ENCODE measurements at places on chromosomes 5 and 9.

- DNase-seq = peak; percentile 67
These were observed 10.9 kb downstream of the FAT2 start for GRCh38 chr5:151580239-151580638.

- peak; percentile 92 for DNase-seq
These were observed 34.6 kb upstream of the CCL21 start for GRCh38 chr9:34744295-34745221.

DNA sequence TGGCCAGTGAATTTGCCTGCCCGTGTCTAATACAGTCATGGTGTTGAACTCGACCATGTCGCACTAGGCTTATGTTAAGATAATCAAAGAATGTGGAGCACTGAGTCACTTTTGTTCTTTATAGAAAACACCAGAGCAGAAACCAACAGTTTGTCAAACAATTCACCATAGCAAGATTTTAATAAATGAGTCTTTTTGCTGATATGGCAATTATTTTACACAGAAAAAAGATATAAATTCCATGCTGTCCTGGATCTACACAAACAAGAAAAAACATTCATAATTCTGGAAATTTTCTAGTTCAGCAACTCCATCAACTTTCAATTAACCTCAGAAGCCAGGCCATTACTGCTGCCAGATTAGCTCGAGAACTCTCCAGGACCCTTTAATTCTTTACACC, 208.9 kb downstream of the ZNF608 start:
- DNase-seq = no peak

DNA sequence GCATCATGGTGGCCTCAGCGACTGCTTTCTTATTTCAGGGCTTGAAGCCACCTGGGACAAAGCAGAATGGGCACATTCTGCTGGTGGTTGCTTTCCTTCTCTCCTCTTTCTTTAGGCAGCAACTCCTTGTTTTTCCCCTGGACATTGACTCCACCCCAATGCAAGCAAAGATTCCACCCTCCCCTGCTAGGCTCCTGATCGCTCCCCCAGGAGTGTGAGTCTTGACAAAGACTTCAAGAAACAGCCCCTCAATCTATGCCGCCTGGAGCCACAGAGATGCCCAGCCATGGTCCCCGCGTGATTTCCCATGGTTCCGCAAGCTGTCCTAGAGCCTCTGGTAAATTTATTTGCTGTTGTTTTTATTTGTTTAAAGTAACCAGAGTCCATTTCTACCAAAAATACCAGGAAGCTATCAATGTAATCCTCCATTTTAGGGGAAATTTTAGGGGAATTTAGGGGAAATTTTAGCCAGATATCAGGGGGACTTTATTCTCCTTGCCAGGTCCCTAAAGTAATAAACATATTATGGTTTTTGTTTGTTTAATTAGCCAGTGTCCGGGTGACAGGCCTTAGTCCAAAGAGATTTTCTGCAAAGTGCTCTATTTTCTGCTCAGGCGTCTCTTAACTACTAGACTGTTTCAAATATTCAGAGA, 2.3 kb downstream of the KCNMB1 start:
- DNase-seq = no peak

GRCh38 chr5:99239826-99240360, 311.1 kb upstream of the CHD1 start:
- no peak for DNase-seq

DNA sequence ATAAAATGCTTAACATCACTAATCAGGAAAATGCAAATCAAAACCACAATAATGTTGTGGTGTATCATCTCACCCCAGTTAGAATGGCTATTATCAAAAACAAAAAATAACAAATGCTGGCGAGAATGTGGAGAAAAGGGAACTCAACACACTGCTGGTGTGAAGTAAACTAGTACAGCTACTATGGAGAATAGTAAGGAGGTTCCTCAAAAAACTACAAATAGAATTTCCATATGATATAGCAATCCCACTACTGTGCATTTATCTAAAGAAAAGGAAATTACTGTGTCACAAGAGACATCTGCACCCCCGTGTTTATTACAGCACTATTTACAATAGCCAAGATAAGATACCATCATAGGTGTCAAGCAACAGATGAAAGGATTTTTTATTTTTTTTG, 214.5 kb upstream of the RASA1 start:
- no peak for DNase-seq

GRCh38 chr5:133969654-133970324, 1.4 kb upstream of the C5orf15 start:
- no peak for DNase-seq

GRCh38 chr9:116589392-116590354, 97.4 kb upstream of the TRIM32 start:
- DNase-seq = no peak

- DNase-seq = no peak
These were observed 367.5 kb upstream of the ADAMTS16 start for GRCh38 chr5:4772591-4772990.

- no peak for DNase-seq
These were observed 157.3 kb upstream of the EPB41L4A start for GRCh38 chr5:112576298-112576925.

DNA sequence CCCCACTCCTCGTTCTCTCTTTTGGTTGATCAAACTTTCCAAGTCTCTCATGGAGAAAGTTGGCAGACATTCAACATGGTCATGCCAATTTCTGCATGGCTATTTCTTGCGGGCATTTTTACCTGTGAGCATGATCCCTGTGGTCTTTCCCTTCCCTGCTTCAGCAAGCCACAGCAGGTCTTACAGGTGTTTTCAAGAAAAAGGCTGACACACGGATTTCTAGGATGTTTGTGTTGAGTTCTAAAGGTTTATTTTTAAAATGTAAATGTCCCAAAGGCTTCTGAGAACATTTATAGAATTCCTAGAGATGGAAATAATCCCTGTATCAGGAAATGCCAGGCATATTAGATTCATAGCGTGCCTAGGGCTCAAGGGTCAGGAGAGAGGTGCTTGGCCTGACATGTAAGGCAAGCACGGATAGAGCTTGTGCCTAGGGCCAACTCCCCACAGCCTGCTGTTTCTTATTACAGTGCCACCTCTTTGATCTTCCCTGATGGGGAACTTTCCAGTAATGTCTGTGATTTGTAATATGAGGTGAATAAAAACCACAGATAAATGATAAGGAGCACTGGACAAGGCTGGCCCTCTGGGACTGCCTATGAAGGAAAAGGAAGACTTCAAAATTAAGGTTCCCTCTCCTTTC, 79.8 kb downstream of the MUSK start:
- DNase-seq = no peak

- peak; percentile 87 for DNase-seq
These were observed 108.4 kb downstream of the KCNIP1 start for GRCh38 chr5:170612256-170612678.

DNA sequence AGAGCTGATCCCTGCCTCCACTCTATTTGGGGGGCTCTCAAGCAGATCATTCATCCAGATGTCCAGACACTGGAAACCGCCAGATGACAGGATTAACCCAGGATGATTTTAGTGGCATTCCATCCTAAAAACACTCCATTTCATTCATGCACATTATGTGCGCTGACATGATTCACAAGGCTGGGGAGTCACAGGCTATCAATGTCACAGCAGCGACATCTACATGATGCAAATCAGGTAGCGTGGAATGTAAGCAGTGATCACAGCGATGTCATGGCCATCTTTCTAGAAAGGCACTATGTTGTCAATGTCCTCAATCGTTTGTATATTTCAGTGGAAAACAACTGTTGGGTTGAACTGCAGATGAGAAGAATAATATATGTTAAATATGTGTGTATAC, 331.5 kb upstream of the MSX2 start:
- no peak for DNase-seq

DNA sequence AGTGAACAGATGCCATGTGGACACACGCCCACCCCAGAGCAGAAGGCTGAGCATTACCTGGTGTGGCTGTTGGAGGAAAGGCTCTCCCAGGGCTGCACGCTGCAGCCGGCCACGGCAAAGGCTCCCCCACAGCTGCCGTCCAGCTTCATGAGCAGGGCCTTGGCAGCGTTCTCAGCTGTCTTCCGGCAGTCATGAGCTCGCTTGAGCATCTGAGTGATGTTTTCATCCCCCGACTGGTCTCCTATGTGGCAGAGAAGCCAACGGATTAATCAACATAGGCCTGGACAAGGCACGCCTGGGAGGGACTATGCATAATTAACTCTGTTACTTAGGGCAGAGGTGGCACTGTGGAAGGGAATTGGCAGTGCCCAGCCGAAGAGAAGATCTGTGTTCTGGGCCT, 87.3 kb downstream of the DCP2 start:
- DNase-seq = no peak

GRCh38 chr5:173795601-173796000, 92.5 kb upstream of the CPEB4 start:
- no peak for DNase-seq

GRCh38 chr5:73911761-73912393, 285.9 kb downstream of the ARHGEF28 start:
- DNase-seq = peak; percentile 75

DNA sequence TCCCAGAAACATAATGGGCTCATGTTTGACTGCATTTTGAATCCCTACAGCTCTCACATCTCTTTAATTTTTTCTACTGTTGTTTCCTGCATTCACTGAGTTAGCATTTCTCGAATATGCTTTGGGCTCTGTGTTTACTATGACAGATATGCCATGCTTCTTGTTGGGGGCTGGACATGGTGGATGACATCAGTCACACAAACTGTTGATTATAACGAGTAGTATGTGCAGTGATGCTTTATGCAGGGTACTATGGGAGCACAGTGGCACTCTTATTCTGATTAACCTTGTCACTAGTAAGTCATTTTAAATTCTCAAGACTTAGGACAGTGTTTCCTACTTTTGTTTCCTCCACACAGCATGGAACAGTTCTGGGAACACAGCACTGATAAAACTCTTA, 295.4 kb upstream of the ZNF608 start:
- DNase-seq = no peak

DNA sequence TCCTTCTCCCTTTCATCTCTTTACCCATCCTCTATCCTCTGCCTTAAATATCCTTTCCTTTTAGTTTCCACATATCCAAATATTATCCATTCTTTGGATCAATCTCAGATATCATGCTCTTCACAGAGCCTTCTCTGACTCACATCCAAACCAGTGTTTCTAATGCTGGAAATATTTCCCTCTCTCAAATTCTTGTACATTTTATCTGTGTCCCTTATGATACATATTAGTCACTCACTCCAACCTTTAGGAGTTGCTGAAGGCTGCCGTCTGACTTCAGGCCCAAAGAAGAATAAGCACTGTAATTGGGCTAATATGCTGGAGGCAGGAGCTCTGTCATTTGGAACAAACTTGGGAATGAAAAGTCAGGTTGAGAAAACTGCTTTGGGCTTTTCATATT, 156.4 kb upstream of the RUSC2 start:
- no peak for DNase-seq

DNA sequence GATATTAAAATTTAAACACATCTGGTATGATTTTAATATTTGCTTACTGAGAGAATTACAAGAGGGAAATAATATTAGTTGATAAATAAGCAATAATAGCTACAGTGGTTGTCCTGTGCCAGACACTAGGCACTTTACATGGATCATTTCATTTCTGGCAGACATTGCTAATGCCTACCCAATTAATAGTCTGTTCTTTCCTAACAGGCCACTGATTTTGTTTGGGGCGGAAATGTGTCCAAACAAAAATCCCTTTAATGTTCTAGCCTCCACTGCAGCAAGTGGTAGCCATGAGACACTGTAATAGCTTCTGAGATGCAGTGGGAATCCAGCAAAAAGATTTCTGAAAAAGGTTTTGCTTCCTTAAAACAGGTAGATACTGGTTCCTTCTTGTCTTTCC, 527.4 kb downstream of the CSNK1G3 start:
- no peak for DNase-seq

- no peak for DNase-seq
These were observed 195.6 kb downstream of the KIAA0825 start for GRCh38 chr5:94422812-94423211.

GRCh38 chr5:96691503-96692303, 29.5 kb downstream of the CAST start:
- no peak for DNase-seq

DNA sequence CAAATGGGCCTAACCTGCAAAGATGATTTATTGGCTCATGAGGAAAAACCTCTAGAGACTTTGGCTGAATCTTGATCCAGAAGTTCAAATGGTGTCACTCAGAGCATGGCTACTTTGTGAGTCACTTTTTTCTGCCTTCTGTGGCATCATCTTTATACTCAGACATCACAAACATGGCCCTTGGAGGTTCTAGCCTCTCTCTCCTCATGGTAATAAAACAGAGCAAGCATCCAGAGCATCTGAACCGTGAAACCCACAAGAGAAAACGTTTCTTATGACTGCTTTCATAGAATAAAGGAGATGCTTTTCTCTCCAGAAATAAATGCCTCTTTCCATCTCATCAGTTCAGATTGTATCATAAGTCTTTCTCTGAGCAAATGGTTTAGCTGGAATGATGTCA, 780.3 kb downstream of the KCTD16 start:
- DNase-seq = no peak

DNA sequence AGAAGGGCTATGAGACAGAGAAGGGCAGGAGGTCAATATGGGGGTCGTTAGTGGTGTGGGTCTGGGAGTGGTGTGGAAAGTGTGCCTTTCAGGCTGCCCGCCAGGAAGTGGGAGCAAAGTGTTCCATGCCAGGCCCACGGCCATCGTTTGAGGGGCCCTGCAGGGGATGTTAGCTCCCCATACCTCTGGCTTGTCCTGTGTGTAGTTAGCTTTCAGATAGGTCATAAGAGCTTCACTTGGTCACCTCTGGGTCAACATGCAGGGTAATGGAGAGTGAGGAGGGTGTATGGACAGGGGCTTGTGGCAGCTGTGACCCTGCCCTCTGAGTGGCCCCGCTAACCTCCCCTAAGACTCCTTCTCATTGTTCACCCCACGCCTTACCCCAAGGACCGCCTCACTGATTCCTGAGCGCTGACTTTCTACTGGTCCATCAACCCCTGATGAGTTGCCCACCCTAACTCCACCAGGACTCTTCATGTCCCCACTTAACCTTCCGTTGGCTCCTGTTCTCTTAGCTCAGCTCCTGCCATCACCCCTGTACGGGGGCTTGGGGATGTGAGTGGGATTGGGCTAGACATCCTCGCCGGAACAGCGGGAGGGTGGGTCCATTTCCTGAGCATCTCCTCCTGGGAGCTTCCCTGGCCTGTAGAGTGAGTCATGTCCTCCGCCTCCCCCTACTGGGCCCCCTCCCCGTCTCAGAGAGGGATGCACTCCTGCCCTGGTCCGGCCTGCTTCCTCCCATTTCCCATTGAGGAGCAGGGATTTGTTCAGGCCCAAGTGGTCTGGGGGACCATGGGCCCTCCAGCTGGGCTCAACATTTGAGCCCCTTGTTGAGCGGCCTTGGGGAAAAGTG, 125.7 kb downstream of the FGF18 start:
- DNase-seq = no peak

- DNase-seq = no peak
These were observed 17.6 kb upstream of the AGGF1 start for GRCh38 chr5:77012601-77013000.

DNA sequence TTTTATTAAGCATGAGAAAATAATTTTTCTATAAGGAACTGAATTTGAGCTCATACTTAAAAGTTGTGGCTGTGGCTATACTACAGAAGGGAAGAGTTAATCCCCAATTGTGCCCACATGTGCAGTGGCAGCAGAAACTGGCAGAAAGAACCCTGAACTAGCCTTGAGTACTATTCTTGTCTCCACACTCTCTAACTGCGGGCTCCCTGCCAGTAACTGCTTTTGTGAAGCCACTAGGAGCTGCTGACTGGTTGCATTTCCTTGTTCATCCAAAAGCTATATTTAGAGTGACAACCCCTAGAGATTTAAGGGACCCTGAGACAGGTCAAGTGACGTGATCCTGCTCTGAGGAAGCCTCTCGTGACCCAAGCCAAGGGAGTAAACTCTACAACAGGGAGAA, 238.6 kb downstream of the ELAVL2 start:
- no peak for DNase-seq

GRCh38 chr9:108972626-108973209, 38.5 kb downstream of the ABITRAM start:
- no peak for DNase-seq

GRCh38 chr5:96931605-96932004, 4.3 kb upstream of the LNPEP start:
- peak; percentile 27 for DNase-seq

Data from NCI-H524 (cell line).